ENCODE measurements at places on chromosomes 2 and 18.

DNA sequence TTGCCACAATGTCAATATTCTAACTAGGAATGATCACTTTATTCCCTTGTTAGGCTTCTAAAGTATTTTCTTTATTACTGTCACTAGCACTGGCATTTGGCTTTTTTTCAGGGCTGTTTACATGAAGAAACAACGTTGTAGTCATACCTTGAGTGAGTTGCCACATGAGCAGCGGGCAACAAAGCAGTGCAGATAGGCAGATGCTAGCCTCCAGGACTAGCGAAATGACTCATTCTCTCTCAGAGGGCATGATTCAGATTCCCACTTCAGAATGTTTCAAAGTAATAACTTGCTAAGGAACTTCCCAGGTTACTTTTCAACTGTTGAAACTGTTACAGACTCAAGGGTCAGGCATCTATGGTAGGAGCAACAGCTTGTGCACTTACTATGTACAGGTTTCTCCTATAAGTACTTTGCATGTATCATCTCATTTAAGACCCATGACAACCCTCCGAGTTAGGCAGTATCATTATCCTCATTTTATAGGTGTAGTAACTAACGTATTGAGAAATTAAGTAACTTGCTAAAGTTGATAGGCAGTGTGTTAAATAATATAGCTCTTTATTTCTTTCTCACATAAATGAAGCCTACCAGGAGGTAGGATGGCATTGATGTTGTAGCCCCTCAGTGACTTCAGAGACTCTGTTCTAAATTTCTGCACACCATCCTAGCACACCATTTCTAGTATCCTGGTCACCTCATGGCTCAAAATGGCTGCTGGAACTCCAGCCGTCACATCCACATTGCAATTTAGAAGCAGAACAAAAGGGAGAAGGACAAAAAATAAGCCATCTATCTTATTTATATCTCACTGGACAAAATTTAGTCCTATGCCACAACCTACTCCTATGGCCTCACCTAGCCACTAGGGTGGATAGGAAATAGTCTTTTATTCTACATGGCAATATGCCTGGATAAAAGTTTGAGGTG, 83.3 kb downstream of the ICOS start:
- DNase-seq, result no peak

- no peak for DNase-seq
Measured at GRCh38 chr18:22683196-22683676, 249.9 kb upstream of the RBBP8 start.

DNA sequence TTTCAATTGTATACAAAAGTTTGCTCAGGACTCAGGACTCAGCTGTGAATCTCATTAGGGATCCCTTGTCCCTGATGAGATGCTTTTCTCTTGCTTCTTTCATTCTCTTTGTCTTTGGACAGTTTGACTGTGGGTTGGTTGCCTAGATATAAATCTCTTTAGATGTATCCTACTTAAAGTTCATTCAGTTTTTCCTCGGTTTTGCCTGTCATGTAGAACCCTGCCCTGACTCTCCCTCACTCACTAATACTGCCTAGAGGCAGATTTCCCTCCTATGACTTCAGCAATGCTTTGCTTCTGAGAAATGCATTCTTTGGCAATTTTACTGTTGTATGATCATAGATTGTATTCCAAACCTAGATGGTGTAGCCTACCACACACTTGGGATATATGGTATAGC, 421.4 kb upstream of the TCF4 start:
- no peak for DNase-seq

DNA sequence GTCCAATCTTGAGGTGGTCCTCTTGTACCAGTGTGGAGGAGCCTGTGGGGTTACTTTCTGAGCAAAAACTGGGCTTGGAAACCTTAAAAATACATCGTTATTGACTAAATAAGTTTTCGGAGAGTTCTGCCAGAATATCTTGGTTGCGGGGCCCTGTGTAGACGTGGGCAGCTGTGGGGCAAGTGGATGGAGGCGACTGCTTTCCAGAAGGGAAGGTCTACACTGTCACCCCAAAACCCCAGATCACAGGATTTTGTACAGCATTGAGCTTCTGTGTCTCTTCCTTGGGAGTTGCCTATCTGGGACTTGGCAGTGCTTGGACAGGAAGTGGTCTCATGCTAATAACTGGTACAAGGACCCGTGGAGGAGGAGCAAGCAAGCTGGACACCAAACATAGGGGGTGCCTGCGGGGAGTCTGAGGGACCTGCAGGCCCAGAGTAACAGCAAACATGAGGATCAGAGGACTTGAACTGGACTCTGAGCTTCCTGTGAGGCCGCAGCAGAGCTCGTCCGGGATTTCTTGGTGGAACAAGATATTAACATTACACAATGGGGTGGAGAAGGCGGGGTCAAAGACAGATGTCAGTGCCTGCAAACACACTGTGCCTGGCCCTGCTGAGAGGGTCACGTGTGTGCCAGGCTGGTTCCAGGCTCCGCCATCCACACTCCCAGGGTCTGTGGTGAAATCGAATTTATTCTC, 48.0 kb upstream of the CTLA4 start:
- DNase-seq, result no peak

DNA sequence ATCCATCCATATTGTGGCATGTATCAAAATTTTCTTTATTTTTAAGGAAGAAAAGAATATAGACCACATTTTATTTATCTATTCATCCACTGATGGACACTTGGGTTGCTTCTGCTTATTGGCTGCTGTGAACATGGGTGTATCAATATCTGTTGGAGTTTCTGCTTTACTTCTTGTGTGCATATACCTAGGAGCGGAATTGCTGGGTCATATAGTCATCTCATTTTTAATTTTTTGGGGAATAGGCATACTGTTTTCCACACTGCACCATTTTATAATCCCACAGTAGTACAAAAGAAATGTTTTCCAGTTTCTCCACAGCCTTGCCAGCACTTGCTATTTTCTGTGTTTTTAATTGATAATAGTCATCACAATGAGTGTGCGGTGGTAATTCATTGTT, 197.2 kb downstream of the ACKR3 start:
- DNase-seq, result no peak

GRCh38 chr2:108594132-108594981, 60.1 kb downstream of the LIMS1 start:
- no peak for DNase-seq

DNA sequence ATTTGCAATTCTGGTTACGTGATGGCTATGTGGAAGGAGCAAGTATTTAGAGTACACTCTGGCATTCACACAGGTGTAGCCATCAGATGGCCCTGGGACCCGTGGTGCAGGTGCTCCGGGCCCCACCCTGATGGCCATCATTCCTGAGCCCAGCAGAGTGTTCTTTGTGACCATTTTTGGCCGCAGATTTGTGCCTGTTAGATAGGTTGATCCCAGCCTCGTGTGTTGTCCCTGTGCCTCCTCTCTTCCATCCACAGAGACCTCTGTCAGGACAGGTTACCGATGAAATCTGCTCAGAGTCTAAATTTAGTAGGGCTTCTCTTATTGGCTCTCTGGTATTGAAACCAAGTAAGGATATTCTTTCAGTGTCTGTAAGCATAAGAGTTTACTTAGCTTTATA, 33.9 kb downstream of the MAPRE2 start:
- no peak for DNase-seq

DNA sequence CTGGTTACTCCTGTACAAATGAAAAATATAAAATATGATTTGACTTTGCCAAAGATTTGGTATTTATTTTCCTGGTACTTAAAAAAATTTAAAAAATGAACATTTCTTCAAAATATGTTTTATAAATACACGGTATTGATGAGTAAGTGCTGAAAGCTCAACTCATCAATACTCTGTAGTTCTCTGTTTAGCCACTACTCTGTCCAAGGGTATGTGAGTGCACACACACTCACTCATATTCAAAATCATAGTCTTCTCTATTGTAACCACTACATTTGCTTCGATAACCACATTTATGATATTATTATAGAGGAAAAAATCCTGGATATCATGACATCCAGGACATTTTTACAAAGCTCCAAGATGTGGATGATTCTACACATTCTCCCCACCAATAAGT, 40.1 kb upstream of the GALNT5 start:
- no peak for DNase-seq

DNA sequence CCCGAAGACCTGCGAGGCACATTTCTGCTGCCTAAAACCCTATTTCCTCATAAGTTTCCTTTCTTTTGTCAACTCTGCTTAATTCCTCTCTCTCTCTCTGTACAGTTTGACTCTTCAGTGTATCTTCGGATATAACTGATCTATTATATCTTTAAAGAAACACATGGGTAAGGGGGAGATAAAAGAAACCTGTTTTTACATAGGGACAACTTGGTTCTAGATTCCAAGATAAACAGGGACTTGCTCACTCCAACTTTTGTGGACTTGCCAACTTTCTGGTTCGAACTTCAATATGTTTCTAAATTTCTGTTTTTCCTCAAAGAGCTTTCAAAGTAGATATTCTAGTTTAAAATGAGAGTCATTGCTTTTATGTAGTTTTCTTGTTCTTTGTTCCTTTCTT, 182.7 kb upstream of the EPC2 start:
- no peak for DNase-seq

DNA sequence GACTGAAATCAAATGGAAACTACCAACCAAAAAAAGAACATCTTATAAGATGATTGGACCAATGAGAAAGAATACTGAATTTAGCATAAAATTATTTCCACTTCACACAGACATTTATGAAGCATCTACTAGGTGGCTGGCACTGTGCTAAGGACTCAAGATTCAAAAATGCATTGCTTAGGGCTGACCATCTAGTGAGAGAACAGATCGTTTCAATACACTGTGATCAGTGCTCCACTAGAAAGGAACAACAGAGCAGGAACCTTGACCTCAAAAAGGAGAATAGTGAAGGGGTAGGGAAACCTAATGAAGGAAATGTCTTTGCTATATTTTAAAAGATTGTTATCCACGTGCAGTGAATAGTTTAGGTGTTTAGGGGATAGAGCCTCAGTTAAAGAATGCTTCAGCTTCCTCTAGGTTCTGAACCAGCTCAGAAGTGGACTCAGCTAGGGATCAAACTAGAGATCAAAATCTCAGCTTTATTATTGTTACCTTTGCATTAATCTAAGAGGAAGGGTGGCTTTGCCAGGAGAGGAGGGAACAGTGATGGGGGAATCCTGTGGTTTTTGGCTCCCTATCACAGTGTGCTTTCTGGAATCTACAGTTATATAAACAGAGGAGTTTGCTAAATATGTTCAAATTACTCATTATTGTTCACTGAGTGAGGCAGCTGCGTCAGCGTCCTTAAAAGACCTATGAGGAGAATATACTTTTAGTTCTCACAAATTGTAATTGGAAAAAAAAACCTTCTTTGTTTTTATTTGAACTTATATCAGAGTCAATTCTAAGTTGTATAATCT, 16.2 kb upstream of the BBS5 start:
- DNase-seq, result no peak

GRCh38 chr2:236676136-236676873, 106.7 kb downstream of the ACKR3 start:
- no peak for DNase-seq

- no peak for DNase-seq
Measured at GRCh38 chr2:154375579-154375931, 322.9 kb upstream of the KCNJ3 start.

DNA sequence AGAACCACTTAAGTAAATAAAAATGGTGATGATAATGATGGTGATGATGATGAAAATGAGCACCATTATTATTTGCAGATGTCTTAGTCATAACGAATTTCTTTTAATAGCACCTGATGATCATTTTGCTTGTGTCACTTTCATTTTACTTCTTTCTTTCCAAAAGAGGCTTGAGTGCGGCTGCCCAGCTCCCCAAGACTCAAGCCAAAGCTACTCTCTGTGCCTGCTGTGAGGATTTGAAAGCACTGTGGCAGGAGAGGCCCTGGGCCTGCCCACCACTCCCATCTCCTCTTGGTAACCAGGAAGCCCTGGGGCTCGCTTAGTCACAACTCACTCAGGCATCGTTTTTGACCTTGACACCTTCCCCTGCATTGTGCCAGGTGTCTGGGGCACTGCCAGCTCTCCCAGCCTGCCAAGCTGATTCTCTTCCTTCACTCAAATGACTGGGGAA, 41.2 kb downstream of the RPL37A start:
- DNase-seq, result no peak

DNA sequence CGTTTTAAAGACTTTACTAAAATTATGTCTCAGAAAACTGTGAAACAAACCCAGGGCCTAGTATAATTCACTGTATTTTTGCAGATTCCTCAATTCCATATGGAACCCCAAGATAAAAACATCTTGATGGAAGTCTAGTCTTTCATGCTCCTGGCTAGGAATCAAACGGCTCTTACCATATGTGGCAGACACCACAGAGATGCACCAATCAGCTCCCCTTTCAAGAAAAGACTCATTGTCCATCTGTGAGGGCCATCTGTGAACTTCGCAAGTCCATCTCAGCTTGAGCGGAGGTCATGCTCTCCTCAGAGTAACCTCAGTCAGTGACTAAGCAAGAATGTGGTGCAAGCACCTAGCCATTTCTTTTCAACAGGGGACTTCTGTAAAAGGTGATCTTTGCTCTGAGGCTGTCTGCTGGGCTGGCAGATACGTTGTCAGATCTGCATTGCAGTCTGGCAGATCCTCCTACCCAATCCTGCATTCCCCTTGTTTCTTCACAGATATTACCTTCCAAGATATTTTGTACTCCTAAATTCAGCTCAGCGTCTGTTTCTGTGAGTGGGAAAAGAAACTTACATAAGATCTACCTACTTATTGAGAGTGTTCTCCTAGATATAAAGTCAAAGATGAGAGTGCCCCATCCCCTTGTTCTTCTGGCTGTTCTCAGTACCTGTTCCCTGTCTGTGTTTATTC, 419.3 kb downstream of the SPAG16 start:
- no peak for DNase-seq

- no peak for DNase-seq
Measured at GRCh38 chr2:144520756-144521487, 1.0 kb upstream of the ZEB2 start.

- no peak for DNase-seq
Measured at GRCh38 chr2:143843686-143844085, 676.2 kb downstream of the ZEB2 start.

- no peak for DNase-seq
Measured at GRCh38 chr18:62434798-62435197, 88.0 kb upstream of the ZCCHC2 start.

- DNase-seq, result no peak
Measured at GRCh38 chr2:201307876-201308275, 47.5 kb downstream of the CASP8 start.

DNA sequence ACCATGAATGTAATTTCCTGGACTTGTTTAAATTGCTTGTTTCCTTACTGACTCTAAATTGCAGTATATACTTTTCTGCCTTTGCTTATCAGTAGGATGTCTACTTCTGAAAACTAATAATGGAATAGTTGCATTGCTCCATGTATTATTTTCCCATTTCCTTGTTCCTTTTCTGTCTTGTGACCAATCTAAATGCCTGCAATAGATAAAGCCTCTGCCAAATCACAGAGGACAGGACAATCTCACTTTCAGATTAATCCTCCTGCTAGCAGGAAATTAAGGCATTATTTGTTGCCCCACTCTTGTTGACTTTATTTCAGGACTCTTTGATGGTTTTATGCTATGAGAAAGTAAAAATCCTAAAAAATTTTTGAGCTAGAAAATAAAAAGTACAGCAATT, 4.7 kb upstream of the ESCO1 start:
- DNase-seq, result no peak

- peak; percentile 38 for DNase-seq
Measured at GRCh38 chr2:238895891-238896600, 48.2 kb downstream of the TWIST2 start.

GRCh38 chr18:75407468-75408437, 19.8 kb downstream of the SMIM21 start:
- DNase-seq, result no peak

All from thoracic aorta (tissue), 2 donors.